MM.1S (cell line): ENCODE measurements at places on chromosomes 6 and 20.

- no peaks in the 10 kb centered on the region for H3K4me1 ChIP-seq
- H3K27ac ChIP-seq, result no peak overlapping the region
- H3K27me3 ChIP-seq, result no peaks in the 10 kb centered on the region
- no peak overlapping the region for H3K4me3 ChIP-seq
Observed at GRCh38 chr6:85143676-85144075, 306.2 kb upstream of the NT5E start.

DNA sequence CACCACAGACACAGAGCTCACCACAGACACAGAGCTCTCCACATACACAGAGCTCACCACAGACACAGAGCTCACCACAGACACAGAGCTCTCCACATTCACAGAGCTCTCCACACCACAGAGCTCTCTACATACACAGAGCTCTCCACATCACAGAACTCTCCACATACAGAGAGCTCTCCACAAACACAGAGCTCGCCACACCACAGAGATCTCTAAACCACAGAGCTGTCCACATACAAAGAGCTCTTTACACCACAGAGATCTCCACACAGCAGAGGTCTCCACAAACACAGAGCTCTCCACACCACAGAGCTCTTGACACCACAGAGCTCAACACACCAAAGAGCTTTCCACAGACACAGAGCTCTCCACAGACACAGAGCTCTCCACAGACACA, 55.8 kb downstream of the ERMARD start:
- H3K4me1 ChIP-seq, result 0 out of 2 replicates have a peak, but pooled peaks cover 3% of the 10 kb centered on the region
- no peaks in the 10 kb centered on the region for H3K36me3 ChIP-seq
- H3K27me3 ChIP-seq, result no peaks in the 10 kb centered on the region; the same call in 1 of the 2 replicates
- no peak overlapping the region for H3K4me3 ChIP-seq

DNA sequence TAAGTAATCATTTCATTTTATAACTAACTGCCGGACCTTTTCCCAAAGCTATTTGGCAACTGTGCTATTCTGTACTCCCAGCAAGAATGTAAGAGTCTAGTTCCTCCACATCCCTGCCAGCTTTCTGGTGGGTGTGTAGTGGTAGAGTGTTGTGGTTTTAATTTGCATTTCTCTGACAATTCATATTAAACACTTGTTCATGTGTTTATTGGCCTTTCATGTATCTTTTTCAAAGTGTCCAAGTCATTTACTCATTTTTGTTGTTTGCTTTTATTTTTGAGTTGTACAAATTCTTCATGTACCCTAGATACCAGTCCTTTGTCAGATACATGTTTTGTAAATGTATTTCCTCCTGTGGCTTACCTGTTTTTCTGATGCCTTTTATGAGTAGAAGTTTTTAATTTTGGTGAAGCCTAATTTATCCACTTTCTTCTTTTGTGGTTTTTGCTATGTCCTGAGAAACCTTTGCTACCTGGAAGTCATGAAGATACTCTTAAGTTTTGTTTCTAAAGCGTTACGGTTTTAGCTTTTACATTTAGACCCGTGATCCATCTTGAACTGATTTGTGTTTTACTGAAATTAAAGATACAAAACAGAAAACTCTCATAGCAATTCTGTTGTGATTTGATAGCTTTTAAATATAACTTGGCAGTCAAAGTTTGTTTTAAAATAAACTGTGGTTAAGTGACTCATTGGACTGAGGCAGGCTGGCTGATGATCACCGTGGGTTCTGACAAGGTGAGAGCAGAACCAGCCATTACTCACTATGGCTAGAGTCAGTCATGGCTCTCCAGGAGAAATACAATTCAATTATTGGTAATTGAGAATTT, 8.0 kb downstream of the MYLIP start:
- H3K36me3 ChIP-seq, result peaks cover 16% of the 10 kb centered on the region
- DNase-seq, result no peak
- H3K4me1 ChIP-seq, result peaks cover 46% of the 10 kb centered on the region
- no peak overlapping the region for H3K4me3 ChIP-seq
- H3K27ac ChIP-seq, result peak overlapping the region; percentile 28; the same call in 1 of the 2 replicates

- H3K4me3 ChIP-seq, result no peak overlapping the region
- H3K36me3 ChIP-seq, result no peaks in the 10 kb centered on the region
- H3K27ac ChIP-seq, result no peak overlapping the region
- DNase-seq, result no peak
- no peaks in the 10 kb centered on the region for H3K4me1 ChIP-seq
- H3K27me3 ChIP-seq, result no peaks in the 10 kb centered on the region
Observed at GRCh38 chr6:155126727-155127439, 131.8 kb downstream of the TIAM2 start.

GRCh38 chr6:22473991-22474682, 95.2 kb upstream of the HDGFL1 start:
- no peak for DNase-seq
- H3K27ac ChIP-seq, result no peak overlapping the region

- no peaks in the 10 kb centered on the region for H3K36me3 ChIP-seq
- no peak overlapping the region for H3K4me3 ChIP-seq
- no peak for DNase-seq
- H3K27ac ChIP-seq, result no peak overlapping the region
- no peaks in the 10 kb centered on the region for H3K4me1 ChIP-seq
Observed at GRCh38 chr6:68527691-68528090, 107.4 kb upstream of the ADGRB3 start.

DNA sequence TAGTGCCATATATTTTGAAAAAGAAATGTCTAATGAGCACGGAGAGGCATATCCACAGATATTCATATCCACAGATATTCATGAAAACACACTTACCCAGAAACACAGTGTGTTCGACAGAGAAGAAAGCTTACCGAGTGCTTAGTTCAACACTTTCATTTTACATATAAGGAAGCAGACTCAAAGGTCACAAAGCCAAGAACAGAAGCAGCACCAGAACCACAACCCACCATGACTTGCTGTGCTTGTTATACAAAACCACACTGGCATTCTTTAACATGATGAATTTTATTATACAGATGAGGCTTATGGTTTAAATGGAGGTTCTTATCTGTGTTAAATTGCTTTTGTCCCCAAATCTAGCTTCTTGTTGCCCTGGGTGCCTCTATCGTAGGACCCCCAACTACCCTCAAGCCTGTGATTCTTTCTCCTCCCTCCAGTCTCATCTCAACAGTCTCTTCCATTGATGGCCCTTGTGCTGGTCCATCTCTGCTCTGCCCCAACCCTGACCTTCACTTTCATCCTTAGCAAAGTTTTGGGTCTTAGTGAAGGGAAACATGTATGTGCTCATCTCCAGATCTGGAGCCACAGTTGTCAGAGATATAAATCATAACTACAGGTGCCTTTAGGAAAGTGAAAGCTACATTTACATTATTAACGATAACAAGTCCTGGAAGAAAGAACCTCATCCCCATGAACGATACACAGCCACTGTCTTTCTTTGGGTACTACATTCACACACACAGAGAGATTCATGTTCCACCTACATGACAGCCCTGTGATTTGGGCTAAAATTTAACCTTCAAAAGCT, 40.0 kb downstream of the SF3B5 start:
- peaks cover 7% of the 10 kb centered on the region; the same call in 1 of the 2 replicates for H3K4me1 ChIP-seq
- no peaks in the 10 kb centered on the region for H3K36me3 ChIP-seq
- peak overlapping the region; percentile 33 for H3K4me3 ChIP-seq
- peak; percentile 42 for DNase-seq
- no peaks in the 10 kb centered on the region for H3K27me3 ChIP-seq
- H3K27ac ChIP-seq, result no peak overlapping the region

GRCh38 chr20:46648903-46649649, 2.2 kb downstream of the SLC13A3 start:
- DNase-seq, result no peak
- no peaks in the 10 kb centered on the region for H3K27me3 ChIP-seq
- H3K4me1 ChIP-seq, result no peaks in the 10 kb centered on the region
- no peaks in the 10 kb centered on the region for H3K36me3 ChIP-seq

DNA sequence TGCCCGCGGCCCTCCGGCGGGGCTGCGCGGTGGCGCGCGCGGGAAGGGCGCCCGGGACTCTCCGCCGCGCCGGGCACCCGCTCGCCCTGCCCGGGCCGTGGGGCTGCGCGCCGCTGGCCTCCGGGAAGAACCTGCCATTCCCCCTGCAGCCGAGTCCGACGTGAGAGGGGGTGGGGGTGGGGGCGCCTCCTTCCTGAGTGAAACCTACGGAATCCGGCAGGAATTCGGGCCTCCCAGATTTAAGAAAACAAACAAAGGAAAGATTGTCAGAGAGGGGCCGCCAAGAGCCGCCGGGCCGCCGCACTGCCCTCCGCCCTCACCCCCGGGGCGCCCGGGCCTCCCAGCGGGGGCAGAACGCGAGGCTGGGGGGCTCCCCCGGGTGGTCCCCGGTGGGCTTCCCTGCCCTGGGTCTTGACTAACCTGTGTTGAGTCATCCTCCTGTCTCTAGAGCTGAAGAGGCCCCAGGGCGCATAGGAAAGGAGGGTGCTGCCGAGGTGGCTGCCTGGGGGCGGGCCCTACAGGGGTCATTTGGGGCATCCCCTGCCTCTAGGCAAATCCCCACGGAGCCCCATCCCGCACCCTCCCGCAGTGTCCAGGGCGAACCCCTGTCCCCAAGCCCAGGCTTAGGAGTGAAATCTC, 42.2 kb upstream of the FOXP4 start:
- no peaks in the 10 kb centered on the region for H3K4me1 ChIP-seq
- H3K36me3 ChIP-seq, result no peaks in the 10 kb centered on the region
- H3K27me3 ChIP-seq, result peaks cover 64% of the 10 kb centered on the region
- H3K27ac ChIP-seq, result no peak overlapping the region
- H3K4me3 ChIP-seq, result no peak overlapping the region

DNA sequence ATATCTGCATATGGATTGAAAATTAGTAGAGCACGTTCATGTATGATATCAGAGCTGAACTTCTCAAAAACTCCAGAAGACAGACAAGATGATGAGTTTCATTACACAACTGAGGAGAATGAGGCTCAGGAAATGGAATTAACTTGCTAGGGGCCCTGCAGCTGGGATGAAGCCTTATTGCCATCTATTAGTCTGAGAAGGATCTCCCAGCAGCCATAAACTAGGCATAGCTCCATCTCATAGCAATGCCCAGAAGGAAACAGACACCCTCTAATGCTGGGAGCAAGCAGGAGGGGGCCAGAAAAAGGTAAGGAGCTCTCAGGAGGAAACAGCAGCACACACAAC, 18.0 kb downstream of the TFEB start:
- no peak for DNase-seq
- peaks cover 18% of the 10 kb centered on the region for H3K4me1 ChIP-seq
- H3K4me3 ChIP-seq, result no peak overlapping the region
- H3K36me3 ChIP-seq, result no peaks in the 10 kb centered on the region
- no peaks in the 10 kb centered on the region for H3K27me3 ChIP-seq

- H3K27ac ChIP-seq, result no peak overlapping the region
- H3K4me3 ChIP-seq, result no peak overlapping the region
- DNase-seq, result no peak
- no peaks in the 10 kb centered on the region for H3K4me1 ChIP-seq
- no peaks in the 10 kb centered on the region for H3K27me3 ChIP-seq
Observed at GRCh38 chr6:116924245-116924644, 47.2 kb downstream of the RFX6 start.

GRCh38 chr6:158487495-158487894, 72.4 kb upstream of the TMEM181 start:
- no peak overlapping the region for H3K4me3 ChIP-seq
- no peak overlapping the region for H3K27ac ChIP-seq
- no peak for DNase-seq
- H3K36me3 ChIP-seq, result no peaks in the 10 kb centered on the region

DNA sequence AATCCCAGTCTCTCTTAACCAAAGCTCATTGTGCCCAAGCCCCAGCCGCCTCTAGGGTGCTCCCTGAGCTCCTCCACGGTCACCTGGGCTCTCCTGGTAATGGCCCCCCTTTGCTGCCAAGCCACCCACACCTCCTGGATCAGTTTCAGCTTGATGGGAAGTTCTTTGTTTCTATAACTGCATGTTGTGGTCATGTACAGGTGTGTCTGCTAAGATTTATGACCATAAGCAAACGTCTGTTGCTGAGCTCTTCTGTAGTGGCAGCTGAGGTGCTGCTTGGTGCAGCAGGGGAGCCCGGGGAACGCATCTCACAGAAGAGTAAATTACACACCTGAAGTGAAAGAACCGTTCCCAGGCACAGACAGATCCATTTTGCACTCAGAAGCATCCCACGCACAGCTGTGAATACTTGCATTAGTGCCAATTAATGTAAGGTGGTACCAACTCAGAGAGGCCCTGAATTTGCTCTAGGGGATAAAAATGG, 194.6 kb upstream of the ARID1B start:
- H3K27ac ChIP-seq, result peak overlapping the region; percentile 68; the same call in 1 of the 2 replicates
- H3K4me1 ChIP-seq, result peaks cover 18% of the 10 kb centered on the region
- H3K27me3 ChIP-seq, result no peaks in the 10 kb centered on the region
- no peaks in the 10 kb centered on the region for H3K36me3 ChIP-seq

DNA sequence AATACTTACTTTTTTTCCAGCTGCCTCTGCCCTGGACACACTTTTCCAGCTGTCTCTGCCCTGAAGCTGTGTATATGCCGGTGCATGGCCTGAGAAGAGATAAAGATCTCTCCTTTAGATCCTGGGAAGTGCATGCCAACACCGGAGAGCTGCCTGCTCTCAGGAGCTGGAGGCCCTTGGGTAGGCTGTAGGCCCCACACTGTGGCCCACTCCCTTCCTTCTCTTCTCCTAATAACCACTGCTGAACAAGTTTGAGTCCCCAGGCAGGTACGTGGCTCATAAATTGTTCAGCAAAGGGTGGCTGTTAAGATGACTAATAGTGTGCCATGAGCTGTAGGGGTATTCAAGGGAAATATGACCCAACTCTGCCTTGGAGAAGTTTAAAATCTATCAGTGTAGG, 102.5 kb downstream of the CD24 start:
- no peak overlapping the region for H3K27ac ChIP-seq
- H3K4me1 ChIP-seq, result no peaks in the 10 kb centered on the region
- no peak for DNase-seq
- H3K4me3 ChIP-seq, result no peak overlapping the region
- no peaks in the 10 kb centered on the region for H3K36me3 ChIP-seq
- no peaks in the 10 kb centered on the region for H3K27me3 ChIP-seq

- H3K27ac ChIP-seq, result peak overlapping the region; percentile 53; the same call in 1 of the 2 replicates
- no peak for DNase-seq
- H3K27me3 ChIP-seq, result no peaks in the 10 kb centered on the region
- H3K4me1 ChIP-seq, result peaks cover 12% of the 10 kb centered on the region
- H3K36me3 ChIP-seq, result no peaks in the 10 kb centered on the region
Observed at GRCh38 chr20:38452880-38453624, 17.9 kb upstream of the SNHG17 start.

DNA sequence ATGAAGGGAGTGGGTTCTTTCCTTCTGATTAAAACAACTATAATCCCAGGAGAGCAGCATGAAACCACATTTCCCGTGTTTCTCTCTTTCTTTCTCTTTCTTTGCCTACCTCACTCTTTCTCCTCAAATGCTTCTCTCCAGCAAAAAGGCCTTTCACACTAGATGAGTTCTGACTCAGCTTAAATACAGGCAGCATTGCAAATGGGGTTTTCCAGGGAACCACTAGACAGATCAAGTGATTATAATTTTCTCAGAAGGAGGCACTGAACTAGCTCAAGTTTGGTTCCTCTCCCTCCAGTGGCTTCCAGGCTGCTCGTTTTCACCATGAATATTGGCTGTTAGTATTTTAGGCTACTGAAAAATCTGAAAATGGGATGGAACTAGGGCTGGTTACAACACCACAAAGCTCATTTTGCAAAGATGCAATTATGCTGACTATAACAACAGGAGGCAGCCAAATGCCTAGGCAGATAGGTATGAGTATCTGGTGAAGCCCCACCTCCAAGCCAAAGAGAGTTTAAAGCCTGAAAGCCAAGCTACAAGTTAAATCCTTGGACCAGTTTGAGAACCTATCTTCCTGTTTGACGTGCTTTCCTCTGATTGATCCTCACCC, 260.0 kb downstream of the MMUT start:
- no peaks in the 10 kb centered on the region for H3K27me3 ChIP-seq
- no peak overlapping the region for H3K27ac ChIP-seq
- H3K4me1 ChIP-seq, result no peaks in the 10 kb centered on the region
- no peaks in the 10 kb centered on the region for H3K36me3 ChIP-seq
- no peak overlapping the region for H3K4me3 ChIP-seq

GRCh38 chr6:68313911-68314310, 321.2 kb upstream of the ADGRB3 start:
- DNase-seq, result no peak
- H3K27ac ChIP-seq, result no peak overlapping the region
- H3K36me3 ChIP-seq, result no peaks in the 10 kb centered on the region
- H3K4me3 ChIP-seq, result no peak overlapping the region
- H3K27me3 ChIP-seq, result no peaks in the 10 kb centered on the region
